Fibroblast of the conjunctiva (primary cell): ENCODE measurements at places on chromosomes 12 and 14.

DNA sequence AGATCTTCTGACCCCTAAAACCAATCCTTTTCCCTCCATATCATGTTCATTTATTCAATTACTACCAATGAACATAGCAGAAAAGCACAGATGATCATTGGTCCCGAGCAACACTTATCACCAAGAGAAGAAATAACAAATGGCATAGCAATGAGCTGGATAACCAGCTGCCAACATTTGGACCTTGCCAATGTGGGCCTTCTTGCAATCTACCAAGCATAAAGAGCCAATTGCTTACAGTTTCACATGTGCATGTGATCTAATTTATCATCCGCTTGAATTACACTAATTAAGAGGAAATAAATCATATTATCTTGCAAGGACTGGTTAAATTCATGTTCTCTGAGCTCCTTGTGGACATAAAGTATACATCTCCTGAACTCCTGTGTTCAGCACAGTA is 134.8 kb upstream of the HMGA2 start:
- DNase-seq = no peak

GRCh38 chr12:25771476-25771875 is 187.0 kb upstream of the RASSF8 start:
- no peak for DNase-seq

- no peak for DNase-seq
These were observed 38.2 kb upstream of the MTHFD1 start for GRCh38 chr14:64349741-64350490.

DNA sequence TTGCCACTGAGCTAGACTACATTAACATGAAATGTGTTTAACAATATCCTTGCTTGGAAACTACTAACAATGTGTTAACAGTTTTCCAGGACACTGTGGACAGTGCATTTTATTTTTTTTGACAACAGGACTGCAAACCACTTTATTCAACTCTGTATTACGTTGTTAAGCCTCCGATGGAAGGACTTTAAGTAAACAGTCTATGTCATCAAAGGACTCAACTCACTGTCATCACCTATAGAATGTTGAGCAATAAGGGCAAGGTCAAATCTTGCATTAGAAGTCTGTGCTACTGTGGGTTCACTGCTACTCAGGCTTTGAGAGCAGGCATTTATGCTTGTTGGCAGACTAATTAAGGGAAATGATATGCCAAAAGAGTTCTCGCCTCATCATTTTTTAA is 483.7 kb downstream of the FLRT2 start:
- DNase-seq = no peak

GRCh38 chr12:128863957-128864356 is 10.7 kb downstream of the GLT1D1 start:
- no peak for DNase-seq

- DNase-seq = no peak
These were observed 16.7 kb downstream of the SPPL3 start for GRCh38 chr12:120887253-120888043.

DNA sequence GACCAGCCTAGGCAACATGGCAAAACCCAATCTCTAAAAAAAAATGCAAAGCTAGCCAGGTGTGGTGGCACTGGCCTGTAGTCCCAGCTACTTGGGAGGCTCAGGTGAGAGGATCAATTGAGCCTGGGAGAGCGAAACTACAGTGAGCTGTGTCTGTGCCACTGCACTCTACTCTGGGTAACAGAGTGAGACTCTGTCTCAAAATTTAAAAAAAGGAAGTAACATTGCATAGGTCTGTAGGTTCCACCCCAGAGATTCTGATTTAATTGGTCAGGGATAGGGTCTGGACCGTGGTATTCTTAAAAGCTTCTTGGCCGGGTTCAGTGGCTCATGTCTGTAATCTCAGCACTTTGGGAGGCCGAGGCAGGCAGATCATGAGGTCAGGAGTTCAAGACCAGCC is 26.2 kb downstream of the ZC2HC1C start:
- no peak for DNase-seq

DNA sequence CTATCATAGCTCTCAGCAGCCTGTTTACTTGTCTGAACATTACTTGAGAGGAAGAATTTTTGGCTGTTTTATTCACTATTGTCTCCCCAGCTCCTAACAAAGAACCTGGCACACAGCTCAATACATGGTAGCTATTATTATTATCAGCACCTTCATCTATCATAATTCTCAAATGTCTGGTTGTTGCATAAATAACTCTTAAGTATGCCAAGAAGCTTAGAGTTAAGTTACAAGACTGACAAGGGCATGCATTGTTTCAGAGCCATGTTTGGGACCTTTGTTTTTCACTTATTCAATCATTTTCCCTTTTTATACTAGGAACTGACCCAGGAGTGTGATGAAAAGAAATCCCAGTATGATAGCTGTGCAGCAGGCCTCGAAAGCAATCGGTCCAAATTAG is 77.5 kb upstream of the ATP2A2 start:
- DNase-seq = no peak

GRCh38 chr12:16719713-16720416 is 113.9 kb upstream of the LMO3 start:
- DNase-seq = no peak

DNA sequence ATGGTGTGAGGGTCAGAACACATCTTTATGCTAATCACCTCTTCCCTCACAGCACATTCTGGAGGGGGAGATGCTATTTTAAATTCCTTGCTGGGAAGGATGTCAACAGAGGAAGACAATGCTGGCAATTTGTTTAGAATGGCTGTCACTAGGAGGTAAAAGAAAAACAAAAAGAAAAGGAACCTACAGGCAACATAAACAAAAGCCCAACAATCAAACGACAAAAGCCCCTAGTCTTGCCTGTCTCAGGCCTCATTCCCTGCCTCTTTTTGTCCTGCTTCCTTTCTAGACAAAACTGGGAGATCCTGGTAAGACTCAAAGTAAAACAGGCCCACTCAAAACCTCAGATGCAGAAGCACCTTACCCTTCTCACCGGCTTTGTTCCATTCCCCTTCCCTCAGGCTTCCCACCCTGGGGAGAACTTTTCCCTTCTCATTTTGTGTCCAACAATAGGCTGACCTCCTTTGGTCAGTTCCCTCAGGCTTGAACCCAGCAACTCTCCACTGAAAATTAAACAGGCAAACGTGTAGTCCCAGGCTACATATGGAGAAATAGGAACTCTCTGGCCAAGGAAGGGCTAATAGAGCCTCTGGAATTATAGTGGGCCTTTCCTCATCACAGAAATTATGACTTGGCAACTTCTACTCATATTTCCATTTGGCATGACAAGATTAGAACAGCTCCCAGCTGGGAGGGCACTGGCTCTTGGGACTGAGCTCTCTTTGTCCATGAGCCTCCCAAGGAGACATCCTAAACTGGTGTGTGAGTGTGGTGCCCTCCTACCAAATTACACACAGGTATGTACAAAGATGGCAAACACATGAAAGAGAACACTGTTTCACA is 193.0 kb downstream of the MON2 start:
- DNase-seq = no peak

DNA sequence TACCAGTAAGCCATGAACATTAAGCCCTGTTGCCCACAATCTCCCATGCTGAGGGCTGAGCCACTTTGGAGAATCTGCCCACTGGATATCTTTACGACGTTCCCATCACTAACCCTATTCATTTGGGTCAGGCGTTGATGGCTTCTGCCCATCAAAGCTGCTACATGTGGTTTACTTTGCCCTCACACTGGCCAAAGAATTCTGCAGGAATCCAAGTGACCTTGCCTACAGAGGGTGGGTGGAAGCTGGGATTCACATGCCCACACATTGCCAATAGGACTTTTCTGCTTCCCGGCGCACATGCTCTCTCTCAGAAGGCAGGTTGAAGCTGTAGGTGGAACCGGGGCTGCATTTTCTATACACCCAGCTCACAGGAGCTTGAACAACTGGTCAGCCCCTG is 28.3 kb downstream of the OAS2 start:
- DNase-seq = no peak

GRCh38 chr14:60964904-60965303 is 16.0 kb downstream of the TRMT5 start:
- DNase-seq = no peak

GRCh38 chr14:28676479-28676878 is 90.1 kb upstream of the FOXG1 start:
- peak; percentile 45 for DNase-seq

DNA sequence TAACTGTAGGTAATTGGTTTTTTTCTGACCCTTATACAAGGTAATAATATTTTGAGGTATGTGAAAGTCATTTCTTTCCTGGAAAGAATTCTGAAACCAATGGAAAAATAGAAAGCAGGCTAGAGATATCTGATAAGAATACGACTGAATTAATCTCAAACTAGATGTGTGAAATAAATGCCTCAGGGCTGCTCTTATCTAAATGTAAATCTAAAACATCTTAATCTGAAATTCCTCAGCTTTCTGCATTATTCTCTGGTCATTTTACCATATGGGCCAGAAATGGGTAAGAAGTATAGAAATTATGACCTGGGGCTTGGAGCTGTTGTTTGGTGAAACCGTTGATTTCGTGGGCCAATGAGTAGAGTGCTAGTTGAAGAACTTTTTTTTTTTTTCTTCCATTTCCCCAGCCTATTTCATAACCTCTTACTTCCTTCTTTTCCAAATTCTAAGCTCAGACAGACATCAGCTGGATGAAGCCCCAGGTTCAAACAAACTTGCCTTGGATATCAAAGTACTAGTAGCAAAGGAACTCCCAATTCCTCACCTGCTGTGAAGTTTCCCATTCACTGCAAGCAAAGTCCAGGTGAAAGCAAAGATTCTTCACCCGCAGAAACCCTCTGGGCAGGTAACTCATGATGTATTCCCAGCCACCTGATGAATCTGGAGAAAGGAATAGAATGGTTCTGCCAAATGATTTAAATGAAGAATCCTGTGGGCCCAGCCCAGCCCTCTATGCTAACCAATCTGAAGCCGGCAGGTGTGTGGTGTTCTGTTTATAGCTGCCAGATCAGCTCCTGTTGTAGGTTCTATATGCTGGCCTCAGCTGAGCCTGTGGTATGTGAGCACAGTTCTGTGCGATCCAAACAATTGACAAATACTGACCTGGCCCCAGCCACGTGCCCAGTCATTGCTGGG is 9.7 kb upstream of the FOS start:
- DNase-seq = no peak

- peak; percentile 62 for DNase-seq
These were observed 152.5 kb upstream of the BTG1 start for GRCh38 chr12:92297932-92298696.

GRCh38 chr14:102363182-102363943 is 622 bp downstream of the TECPR2 start:
- no peak for DNase-seq

DNA sequence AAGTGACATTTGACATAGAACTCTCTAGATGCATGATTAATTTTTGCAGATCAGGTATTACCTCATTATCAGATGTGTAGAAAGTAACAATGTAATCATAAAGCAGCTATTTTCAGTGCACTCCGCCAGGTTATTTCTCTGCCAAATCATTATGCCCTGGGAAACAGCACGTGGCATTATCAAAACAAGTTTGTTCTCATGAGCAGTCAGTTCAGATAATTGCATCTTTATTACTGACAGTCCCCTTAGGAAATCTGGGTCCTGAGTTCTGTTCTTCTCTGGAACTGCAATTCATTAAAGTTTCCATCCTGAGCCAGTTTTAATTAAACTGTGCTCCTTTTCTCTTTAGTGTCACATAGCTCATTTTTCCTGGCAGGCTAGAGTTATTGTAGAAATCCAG is 94.7 kb upstream of the KRR1 start:
- no peak for DNase-seq

GRCh38 chr12:50055831-50056638 is 1.4 kb upstream of the ASIC1 start:
- DNase-seq = peak; percentile 28

- DNase-seq = no peak
These were observed 12.8 kb downstream of the MYL2 start for GRCh38 chr12:110907583-110907982.

DNA sequence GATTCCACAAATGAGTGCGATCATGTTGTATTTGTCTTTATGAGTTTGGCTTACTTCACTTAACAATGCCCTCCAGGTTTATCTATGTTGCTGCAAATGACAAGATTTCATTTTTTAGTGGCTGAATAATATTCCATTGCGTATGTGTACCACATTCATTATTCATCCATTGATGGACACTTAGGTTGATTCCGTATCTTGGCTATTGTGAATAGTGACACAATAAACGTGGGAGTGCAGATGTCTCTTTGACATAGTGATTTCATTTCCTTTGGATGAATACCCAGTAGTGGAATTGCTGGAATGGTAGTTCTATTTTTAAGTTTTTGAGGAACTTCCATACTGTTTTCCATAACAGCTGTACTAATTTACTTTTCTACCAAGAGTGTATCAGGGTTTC is 23.5 kb downstream of the AKAP6 start:
- no peak for DNase-seq

DNA sequence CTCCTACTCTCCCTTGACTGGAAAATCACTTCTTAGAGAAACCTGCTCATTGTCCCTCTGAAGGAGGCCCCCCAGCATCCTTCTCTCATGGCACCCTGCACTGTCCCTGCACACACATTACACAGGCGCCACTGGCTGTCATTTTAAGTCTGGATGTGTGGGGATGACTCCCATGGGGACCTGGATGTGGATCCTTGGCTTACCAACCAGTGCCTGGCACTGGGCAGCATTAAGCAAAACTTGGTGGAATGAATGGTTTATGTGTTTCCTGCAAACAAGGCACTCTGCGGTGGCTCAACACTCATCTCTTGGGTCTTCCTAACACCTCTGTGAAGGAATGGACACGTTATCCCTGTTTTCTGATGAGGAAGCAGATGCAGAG is 162.4 kb downstream of the RBM19 start:
- DNase-seq = no peak

DNA sequence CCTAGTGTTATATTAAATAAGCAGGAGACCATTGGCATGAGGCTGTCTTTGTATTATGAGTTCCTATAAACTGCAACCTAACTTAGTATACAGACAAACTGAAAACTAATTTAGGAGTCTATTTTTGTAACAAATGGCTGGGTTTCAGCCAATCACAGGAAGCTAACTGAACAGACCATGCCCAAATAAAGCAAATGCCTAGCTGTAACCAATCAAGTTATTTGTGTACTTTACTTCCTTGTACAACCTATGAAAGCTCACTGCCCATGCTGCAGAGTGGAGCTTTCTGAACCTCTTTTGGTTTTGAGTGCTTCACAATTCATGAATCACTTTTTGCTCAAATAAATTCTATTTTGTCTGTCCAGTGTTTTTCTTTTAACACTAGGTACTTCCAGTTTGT is 41.6 kb downstream of the GUCY2C start:
- DNase-seq = no peak
